Epithelial cell of proximal tubule (primary cell): ENCODE measurements at places on chromosomes 13 and 19.

- DNase-seq = no peak
Measured at GRCh38 chr19:5115771-5116202, 146.9 kb downstream of the KDM4B start.

- DNase-seq = no peak
Measured at GRCh38 chr13:87087741-87088140, 583.4 kb upstream of the SLITRK5 start.

DNA sequence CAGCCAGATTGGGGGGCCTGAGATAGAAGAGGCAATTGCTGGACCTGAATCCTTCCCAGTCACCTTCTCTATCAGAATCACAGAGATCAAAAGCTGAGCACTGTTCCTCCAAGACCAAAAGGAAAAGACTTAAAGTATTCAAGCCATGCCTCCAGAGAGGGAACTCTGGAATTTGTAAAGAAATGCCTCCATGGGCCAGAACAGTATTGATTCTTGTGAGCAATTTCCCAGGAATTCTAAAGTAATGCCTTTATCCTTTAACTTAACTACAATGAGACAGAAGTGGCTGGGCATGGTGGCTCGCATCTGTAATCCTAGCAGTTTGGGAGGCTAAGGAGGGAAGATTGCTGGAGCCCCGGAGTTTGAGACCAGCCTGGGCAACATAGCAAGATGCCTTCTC, 148.8 kb downstream of the FLT1 start:
- no peak for DNase-seq

DNA sequence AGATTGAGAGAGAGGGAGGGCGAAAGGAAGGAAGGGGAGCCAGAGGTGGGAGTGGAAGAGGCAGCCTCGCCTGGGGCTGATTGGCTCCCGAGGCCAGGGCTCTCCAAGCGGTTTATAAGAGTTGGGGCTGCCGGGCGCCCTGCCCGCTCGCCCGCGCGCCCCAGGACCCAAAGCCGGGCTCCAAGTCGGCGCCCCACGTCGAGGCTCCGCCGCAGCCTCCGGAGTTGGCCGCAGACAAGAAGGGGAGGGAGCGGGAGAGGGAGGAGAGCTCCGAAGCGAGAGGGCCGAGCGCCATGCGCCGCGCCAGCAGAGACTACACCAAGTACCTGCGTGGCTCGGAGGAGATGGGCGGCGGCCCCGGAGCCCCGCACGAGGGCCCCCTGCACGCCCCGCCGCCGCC, at the start of gene TNFSF11:
Gene TNFSF11 (plus strand): TSS at position 142 of the 400 bp plus-strand sequence. CDS start 152 bp downstream, at position 294.
- DNase-seq = no peak

- no peak for DNase-seq
Measured at GRCh38 chr19:13025819-13026456, 30.7 kb downstream of the NFIX start.

DNA sequence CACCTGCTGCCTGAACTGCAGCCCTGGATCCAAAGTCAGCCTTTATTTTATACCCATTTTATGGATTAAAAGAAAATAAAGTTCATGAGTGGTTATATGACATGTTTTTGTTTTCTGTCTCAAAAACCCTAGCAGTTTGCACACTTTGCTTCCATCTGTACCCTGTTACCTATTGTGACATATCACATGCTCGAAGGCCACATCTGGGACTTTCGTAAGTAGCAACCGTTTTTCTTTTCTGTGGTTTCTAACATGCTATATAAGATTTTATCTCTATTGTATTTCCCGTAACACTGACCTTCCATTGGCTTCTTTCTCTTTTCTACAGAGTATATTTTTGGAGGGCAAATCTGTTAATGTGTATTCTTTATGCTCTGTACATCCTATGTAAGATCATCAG, 1007.2 kb downstream of the PCDH9 start:
- DNase-seq = no peak

DNA sequence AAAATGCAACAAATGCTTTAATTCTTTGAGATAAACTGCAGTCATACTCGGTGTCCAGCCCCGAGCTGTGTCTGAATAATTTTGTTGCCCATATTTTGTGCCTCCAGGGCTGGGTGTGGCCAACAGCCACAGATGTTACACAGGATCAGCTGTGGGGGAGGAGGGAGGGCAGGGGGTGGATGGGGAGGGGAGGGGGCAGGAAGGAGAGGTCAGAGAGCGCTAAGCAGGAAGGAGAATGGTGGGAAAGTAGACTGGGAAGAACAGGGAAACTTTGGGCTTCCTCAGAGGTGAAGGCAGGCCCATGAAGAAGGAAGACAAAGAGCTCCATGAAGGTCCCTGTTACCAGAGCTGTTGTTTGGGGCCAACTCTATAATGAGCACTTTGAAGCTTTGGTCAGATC, 295.8 kb downstream of the COG6 start:
- no peak for DNase-seq

DNA sequence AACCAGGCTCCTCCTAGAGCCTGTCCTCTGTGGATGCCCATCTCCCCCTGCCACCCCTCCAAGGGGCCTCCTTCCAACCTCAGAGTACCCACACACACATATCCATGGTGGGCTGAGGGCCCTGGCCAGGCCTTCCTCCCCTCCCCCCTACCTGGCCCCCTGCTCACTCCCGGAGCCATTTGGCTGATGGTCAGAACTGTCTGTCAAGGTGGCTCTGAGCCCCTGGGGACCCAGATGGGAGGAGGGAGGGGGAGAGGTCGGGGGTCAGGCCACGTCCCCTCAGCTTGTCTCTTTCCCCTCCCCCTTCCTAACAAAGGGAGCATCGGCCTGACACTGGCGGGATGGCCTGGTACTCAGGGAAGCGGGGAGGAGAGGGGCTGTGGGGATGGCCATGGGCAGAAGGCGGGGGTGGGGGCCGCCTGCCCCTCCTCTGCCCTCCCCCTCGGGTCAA, 18.7 kb upstream of the POU2F2 start:
- no peak for DNase-seq

DNA sequence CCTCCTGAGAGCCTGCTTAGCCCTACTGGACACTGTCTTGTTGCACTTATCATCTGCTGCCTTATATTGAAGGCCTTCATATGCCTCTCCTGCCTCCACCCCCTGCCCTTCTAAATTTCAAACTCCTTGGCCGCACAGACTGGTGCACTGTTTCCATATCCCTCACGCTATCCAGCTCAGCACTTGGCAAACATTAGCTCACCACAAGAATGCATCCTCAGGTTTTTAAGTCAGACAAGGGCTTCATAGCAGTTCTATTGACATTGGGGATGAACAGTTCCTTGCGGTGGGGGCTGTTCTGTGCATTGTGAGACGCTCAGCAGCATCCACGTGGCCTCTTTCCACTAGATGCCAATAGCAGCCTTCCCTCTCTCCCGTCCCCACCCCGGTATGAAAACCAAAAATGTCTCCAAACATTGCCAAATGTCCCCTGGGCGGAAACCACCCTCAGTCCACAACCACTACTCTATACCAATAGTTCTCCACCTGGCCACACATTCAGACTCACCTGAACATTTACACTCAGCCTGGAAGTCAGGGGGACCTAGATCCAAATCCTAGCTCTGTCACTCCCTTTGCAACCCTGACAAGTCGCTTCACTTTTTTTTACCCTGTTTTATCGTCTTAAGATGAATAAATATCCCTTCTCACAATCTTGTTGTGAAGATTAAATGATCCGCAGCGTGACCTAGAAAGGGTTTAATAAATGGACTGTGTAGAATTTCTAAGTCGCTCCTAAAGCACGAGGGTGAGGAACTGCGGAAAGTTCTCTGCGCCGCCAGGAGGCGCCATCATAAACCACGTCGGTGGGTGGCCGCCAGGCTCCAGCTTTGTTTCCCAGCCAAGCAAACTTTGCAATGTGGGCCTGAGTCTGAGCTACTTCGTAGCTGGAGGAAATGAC, 3.6 kb upstream of the CEACAM3 start:
- no peak for DNase-seq

DNA sequence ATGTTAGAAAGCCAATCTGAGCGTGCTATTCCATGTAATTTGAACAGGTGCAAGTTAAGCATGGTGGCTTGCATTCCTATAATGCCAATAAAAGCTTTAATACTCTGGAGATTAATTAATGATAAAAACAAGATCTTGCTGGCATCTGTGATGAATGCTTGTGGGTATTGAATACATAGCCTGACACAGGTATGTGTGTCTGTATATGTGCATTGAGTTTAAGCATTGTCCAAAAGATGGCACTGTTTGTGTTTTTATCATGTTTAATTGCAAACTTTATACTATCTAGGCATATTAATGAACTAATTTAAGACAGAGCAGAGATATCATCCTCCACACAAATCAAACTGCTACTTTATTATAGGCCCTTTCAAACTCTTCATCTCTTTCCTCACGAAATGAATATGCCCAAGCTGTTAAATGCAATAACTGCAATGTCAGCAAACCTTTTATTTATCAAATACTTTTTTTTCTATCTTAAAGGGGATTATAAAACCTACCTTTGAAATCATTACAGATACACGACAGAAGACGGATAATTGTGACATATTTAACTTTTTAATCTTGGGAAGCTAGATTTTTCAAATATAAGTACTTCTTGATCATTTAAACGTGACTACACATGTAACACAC, 86.5 kb downstream of the TNFSF11 start:
- no peak for DNase-seq

GRCh38 chr13:75170311-75170710, 311.7 kb downstream of the TBC1D4 start:
- no peak for DNase-seq

- peak; percentile 46 for DNase-seq
Measured at GRCh38 chr13:32447894-32448623, 20.1 kb upstream of the N4BP2L1 start.

DNA sequence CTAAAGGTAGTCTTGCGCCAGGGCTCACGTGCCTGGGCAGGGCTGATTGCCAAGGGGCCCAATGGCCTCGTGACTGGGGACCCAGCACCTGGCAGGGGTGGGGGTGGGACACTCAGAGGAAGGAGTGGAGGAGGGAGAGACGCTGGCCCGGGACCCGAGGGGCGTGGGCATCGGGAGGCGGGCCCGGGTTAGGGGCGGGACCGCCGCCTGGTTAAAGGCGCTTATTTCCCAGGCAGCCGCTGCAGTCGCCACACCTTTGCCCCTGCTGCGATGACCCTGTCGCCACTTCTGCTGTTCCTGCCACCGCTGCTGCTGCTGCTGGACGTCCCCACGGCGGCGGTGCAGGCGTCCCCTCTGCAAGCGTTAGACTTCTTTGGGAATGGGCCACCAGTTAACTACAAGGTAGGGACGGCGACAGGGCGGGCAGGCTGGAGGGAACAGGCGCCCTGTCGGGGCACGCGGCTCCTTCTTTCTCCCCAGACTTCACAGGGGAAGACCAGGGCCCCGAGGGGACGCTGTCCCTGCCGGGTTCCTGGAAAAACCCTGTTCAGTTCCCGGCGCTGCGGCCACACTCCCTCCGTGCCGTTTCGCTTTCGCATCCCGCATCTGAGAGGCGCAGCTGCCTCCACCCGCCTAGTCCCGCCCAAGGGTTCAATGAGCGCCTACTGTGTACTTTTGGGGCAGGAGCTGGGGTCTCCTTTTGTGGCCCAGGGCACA, at the start of gene IFI30:
Gene IFI30 (plus strand): TSS at position 242 of the 717 bp plus-strand sequence. CDS start 29 bp downstream, at position 271.
- no peak for DNase-seq

DNA sequence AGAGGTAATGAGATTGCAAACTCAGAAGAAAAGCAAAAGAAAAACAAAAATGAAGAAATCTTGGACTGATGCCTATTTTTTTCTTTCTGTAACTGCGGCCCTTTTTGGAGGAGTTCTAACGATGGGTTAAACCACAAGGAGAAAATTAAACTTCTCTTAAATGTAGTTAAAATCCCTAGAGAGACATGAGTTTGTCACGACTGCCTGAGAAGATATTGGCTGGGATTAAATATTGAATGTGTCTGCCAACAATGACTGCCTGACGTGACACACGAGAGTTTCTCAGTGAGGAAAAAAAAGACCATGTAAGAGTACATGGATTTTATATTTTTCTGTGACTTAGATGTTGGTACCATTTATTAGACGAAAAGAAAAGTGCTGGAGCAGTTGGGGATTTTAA, 1013.4 kb downstream of the PCDH9 start:
- DNase-seq = no peak

- DNase-seq = no peak
Measured at GRCh38 chr13:36420437-36420891, 11.8 kb upstream of the CCNA1 start.

GRCh38 chr13:97252735-97253134, 30.6 kb downstream of the MBNL2 start:
- no peak for DNase-seq

- no peak for DNase-seq
Measured at GRCh38 chr19:5077209-5077515, 108.2 kb downstream of the KDM4B start.

- DNase-seq = no peak
Measured at GRCh38 chr19:47243776-47244547, 12.4 kb upstream of the CCDC9 start.

DNA sequence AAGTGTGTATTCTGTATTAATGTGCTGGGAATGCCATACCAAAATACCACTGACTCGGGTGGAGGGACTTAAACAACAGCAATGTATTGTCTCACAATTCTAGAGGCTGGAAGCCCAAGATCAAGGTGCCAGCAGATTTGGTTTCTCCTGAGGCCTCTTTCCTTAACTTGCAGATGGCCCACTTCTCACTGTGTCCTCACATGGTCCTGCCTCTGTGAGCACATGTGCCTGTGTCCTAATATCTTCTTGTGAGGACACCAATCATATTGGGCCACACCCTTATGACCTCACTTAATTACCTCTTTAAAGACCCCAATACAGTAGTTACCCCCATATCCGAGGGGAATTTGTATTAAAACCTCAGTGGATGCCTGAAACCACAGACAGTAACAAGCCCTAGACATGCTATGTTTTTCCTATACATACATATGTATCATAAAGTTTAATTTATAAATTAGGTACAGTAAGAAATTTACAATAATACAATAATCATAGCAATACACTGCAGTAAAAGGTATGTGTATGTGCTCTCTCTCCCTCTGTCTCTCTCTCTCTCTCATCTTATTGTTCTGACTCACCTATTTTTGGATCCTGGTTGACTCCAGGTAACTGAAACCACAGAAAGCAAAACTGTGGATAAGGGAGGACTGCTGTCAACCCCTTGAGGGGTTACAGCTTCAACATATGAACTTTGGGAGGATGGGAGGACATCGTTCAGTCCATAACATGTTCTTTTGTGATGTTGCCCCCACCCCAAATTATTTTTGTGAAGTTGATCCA, 174.3 kb downstream of the IRS2 start:
- DNase-seq = no peak

DNA sequence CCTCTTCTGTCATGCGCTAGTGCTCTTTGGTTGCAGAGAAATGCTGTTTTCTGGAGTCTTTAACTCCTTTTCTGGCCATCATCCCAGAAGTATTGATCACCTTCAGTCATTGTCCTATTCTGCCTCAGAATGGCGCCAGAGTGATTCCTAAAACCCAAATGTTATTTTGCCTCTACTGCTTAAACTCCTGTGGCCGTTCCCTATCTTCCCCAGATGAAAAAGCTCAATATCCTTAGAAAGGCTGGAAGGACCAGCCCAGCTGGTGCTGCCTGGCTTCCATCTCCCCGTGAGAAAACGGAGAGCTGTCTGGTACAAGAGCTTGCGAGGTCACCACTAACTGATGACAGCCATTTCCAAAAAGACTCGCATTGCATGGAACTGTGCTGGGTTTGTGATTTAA, 179.1 kb downstream of the RBM26 start:
- DNase-seq = no peak

GRCh38 chr19:16920816-16921529, 32.2 kb downstream of the F2RL3 start:
- no peak for DNase-seq
